ENCODE measurements at places on chromosomes 2 and 18. TPM values are rescaled to one million over a fixed set of nuclear protein-coding genes. Genes with fewer than 3 reads are reported as not detected.

Gene LRATD1
- 1.1 TPM for total RNA-seq

Gene TRIM43
- total RNA-seq, result not detected

Gene ITGB1BP1
- 25.8 TPM for total RNA-seq

Gene EML4
- total RNA-seq, result 5.0 TPM

Gene CRYGC
- not detected for total RNA-seq

Gene NFATC1
- 74.7 TPM for total RNA-seq

Gene RASGRP3
- 10.0 TPM for total RNA-seq

Gene DPYSL5
- not detected for total RNA-seq

Gene GYPC
- 66.3 TPM for total RNA-seq

Gene LOXHD1
- total RNA-seq, result not detected

Gene VWA3B
- total RNA-seq, result not detected

- H3K27ac ChIP-seq, result no peak overlapping the region
- H3K27me3 ChIP-seq, result no peaks in the 10 kb centered on the region
- H3K36me3 ChIP-seq, result no peaks in the 10 kb centered on the region
- no peak for DNase-seq
- H3K4me3 ChIP-seq, result no peak overlapping the region
Observed at GRCh38 chr2:177710889-177711288, 318.3 kb downstream of the AGPS start.

DNA sequence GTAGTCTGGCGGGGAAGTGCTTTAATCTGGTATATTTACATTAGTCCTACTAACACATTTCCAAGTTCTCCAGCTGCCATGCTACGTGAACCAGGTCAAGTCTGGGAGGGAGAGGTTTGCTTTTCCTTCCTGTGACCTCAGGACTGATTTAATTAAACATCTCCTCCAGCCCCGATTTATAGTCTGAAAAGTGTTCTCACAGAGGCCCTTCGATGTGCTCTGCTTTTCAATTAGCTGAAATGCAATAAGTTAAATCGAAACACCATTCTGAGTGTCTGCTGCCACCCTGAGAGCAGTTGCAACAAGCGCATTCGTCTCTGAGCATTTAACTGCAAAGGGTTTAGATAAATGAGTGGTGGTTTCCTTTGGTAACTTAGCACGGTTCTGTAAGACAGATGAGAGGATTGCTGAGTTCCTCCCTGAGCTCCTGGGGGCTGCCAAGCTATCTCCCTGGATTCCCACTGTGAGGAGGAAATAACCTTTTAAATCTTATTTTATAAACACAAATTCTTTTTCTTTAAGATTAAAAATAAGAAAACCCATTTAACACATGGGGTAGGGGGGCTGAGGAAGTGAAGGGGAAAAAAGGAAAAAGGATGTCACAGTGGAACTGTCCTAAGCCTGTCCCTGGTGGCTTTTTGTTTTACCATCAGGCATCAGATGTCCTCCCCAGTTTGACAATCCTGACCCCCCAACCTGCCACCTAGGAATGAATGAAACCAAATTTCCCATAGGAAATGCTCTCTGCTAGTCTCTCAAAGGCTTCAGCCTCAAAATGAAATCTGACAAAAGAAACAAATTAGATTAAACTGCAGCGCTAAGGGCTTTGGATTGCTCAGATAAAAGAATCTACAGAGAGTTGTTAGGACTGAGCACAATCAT, 56.5 kb upstream of the CREB1 start:
- no peaks in the 10 kb centered on the region for H3K27me3 ChIP-seq
- no peaks in the 10 kb centered on the region for H3K36me3 ChIP-seq
- H3K4me1 ChIP-seq, result peaks cover 4% of the 10 kb centered on the region
- no peak overlapping the region for H3K27ac ChIP-seq

- peaks cover 3% of the 10 kb centered on the region for H3K4me1 ChIP-seq
- no peaks in the 10 kb centered on the region for H3K27me3 ChIP-seq
- H3K4me3 ChIP-seq, result no peak overlapping the region
- H3K27ac ChIP-seq, result no peak overlapping the region
- H3K36me3 ChIP-seq, result no peaks in the 10 kb centered on the region
- no peak for DNase-seq
Observed at GRCh38 chr2:176814740-176815367, 397.7 kb upstream of the HNRNPA3 start.

DNA sequence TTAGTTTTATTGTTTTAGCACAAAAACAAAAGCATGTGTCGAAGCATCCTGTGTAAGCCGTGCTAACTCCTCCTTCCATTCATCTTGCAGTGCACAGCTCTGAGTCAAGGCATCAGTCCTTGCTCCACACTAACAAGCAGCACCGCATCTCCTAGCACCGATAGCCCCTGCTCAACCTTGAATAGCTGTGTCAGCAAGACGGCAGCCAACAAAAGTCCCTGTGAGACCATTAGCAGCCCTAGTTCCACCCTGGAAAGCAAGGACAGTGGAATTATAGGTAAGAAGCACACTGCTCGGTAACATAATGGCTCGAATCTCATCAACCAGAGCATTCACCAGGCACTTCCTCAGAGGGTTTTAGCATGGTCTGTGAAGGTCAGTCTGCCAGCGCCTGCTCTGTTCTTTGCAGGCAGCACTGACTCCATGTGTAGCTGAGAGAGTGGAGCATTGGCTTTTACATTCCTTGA, 136.2 kb downstream of the WDSUB1 start:
- peaks cover 29% of the 10 kb centered on the region for H3K4me1 ChIP-seq
- no peaks in the 10 kb centered on the region for H3K27me3 ChIP-seq
- no peak overlapping the region for H3K27ac ChIP-seq
- H3K4me3 ChIP-seq, result no peak overlapping the region
- DNase-seq, result no peak
- H3K36me3 ChIP-seq, result no peaks in the 10 kb centered on the region

- no peaks in the 10 kb centered on the region for H3K4me1 ChIP-seq
- H3K27ac ChIP-seq, result no peak overlapping the region
- H3K27me3 ChIP-seq, result no peaks in the 10 kb centered on the region
- H3K4me3 ChIP-seq, result no peak overlapping the region
Observed at GRCh38 chr2:22784566-22784965, 600.4 kb upstream of the KLHL29 start.

- no peak for DNase-seq
- H3K4me3 ChIP-seq, result no peak overlapping the region
- no peaks in the 10 kb centered on the region for H3K36me3 ChIP-seq
- no peaks in the 10 kb centered on the region for H3K27me3 ChIP-seq
- no peaks in the 10 kb centered on the region for H3K4me1 ChIP-seq
- H3K27ac ChIP-seq, result no peak overlapping the region
Observed at GRCh38 chr2:132279930-132280615, 118.3 kb upstream of the ANKRD30BL start.

- DNase-seq, result peak; percentile 100
- H3K27me3 ChIP-seq, result no peaks in the 10 kb centered on the region
- no peaks in the 10 kb centered on the region for H3K36me3 ChIP-seq
- H3K4me1 ChIP-seq, result peaks cover 32% of the 10 kb centered on the region
Observed at GRCh38 chr2:44168681-44169154, at the start of gene PPM1B. TSS of gene PPM1B (plus strand) at chr2:44168875. CDS start at chr2:44201200, 32,325 bp downstream.

- H3K27ac ChIP-seq, result no peak overlapping the region
- no peak overlapping the region for H3K4me3 ChIP-seq
- no peaks in the 10 kb centered on the region for H3K36me3 ChIP-seq
- no peaks in the 10 kb centered on the region for H3K4me1 ChIP-seq
- H3K27me3 ChIP-seq, result no peaks in the 10 kb centered on the region
Observed at GRCh38 chr2:61645911-61646310, 107.8 kb upstream of the XPO1 start.

- H3K27me3 ChIP-seq, result no peaks in the 10 kb centered on the region
- no peak for DNase-seq
- H3K36me3 ChIP-seq, result no peaks in the 10 kb centered on the region
- H3K4me3 ChIP-seq, result peak overlapping the region; percentile 70
Observed at GRCh38 chr2:163733301-163733938, 2.4 kb downstream of the FIGN start.

DNA sequence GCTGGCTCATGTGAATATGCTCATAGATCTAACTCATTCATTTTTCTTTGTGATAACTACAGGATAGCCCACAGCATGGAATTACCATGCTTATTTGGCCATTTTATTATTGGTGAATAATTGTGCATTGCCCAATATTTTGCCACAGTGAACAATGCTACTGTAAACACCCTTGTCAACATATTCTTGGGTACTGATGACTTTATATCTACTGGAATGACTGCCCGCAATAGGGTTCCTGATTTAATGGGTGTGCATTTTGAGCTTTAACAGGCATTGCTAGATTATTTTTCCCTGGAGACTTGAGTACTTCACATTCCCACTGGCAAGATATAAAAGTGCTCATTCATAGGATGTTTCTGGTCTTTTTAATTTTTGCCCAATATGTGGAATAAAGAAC, 42.7 kb upstream of the EVA1A start:
- peaks cover 7% of the 10 kb centered on the region for H3K27me3 ChIP-seq
- no peaks in the 10 kb centered on the region for H3K36me3 ChIP-seq
- H3K4me3 ChIP-seq, result no peak overlapping the region

DNA sequence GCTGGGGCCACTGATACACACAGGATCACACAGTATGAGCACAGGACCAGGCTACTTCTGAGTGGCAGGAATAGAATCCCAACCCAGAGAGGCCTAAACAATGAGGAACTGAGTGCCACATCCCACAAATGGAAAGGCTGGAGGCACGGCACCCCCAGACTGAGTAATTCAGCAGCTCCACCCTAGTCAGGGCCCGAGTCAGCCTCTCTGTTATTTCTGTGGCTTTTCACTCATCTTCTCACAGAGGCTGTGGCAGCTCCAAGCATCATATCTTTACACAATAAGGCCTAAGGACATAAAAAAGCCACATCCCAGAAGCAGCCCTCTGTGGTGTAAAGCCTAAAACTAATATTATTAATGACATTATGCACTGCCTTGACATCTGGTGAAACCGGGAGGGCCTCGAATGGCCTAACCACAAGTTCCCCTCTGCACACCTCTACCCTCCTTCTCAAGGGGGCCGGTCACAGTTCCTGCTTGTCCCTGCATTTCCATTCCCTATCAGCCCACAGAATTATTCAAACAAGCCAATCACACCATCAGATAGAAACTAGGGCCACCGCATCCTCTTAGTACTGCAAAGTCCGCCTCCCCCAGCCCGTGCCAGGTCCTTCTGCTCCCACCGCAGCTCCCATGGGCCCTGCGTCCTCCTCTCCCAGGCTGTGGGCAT, 12.5 kb upstream of the MAL start:
- H3K27me3 ChIP-seq, result no peaks in the 10 kb centered on the region
- no peaks in the 10 kb centered on the region for H3K36me3 ChIP-seq
- no peak for DNase-seq
- H3K27ac ChIP-seq, result no peak overlapping the region
- H3K4me3 ChIP-seq, result no peak overlapping the region
- H3K4me1 ChIP-seq, result no peaks in the 10 kb centered on the region

GRCh38 chr2:17184512-17184911, 333.7 kb downstream of the RAD51AP2 start:
- no peaks in the 10 kb centered on the region for H3K27me3 ChIP-seq
- H3K4me1 ChIP-seq, result no peaks in the 10 kb centered on the region
- H3K27ac ChIP-seq, result no peak overlapping the region
- no peak overlapping the region for H3K4me3 ChIP-seq

- peaks cover 34% of the 10 kb centered on the region for H3K4me1 ChIP-seq
- no peak for DNase-seq
- H3K27ac ChIP-seq, result peak overlapping the region; percentile 76
- H3K27me3 ChIP-seq, result peaks cover 22% of the 10 kb centered on the region
Observed at GRCh38 chr2:1728821-1729220, 15.5 kb downstream of the PXDN start.

DNA sequence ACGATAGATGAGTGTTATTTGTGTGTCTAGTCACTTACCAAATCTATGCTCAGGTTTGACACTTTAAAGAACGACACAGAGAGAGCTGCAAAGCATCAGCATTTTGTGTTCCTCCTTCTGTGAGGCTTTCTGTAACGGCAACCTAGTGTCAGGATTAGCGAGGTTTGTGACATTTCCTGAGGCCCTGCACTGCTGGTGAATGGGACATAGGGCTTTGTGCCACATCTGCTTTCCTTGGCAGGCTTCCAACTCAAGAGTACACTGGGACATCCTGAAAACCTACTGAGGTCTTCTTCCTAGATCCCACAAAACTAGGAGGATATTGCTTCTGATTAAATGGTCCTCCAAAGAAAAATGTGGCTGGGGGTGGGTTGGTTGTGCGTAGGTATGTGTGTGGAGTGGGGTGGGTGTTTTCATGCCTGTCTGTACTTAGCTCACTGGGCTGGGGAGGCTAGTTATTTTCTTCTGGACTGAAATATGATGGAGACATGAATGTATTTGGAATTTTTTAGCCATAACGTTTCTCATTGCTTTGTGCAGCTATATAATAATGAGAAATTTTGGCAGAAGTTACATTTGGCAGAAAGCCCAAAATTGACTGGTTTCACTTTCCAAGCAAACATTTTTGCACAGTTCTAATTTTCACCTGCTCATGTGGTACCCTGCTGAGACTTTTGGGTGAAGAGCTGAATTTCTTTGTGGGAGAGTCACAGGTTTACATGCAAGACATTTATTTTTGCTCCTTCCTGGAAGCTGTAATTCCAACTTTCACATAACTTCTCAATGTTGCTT, 308.4 kb downstream of the XIRP2 start:
- peaks cover 78% of the 10 kb centered on the region for H3K4me1 ChIP-seq
- no peaks in the 10 kb centered on the region for H3K27me3 ChIP-seq
- peak overlapping the region; percentile 3 for H3K4me3 ChIP-seq
- no peaks in the 10 kb centered on the region for H3K36me3 ChIP-seq
- peak overlapping the region; percentile 88 for H3K27ac ChIP-seq

DNA sequence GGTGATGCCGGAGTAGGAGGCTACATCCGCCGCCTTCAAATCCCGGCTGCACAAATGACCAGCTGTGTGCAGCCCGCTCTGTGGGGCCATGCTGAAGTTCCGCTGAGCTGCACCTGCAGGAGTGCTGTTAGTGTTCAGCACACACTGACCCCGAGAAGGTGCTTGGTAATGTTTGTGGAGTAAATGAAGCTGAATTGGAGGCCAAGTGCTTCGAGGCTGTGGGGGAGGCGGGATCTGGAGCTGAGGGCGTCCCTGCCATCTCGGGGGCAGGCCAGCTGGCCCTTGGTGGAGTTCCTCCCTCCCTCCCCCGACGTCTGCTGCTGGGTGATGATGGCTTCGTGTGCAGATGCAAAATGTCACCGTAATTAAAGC, 23.2 kb downstream of the KCNF1 start:
- no peaks in the 10 kb centered on the region for H3K36me3 ChIP-seq
- H3K4me1 ChIP-seq, result peaks cover 17% of the 10 kb centered on the region
- H3K27me3 ChIP-seq, result no peaks in the 10 kb centered on the region
- no peak overlapping the region for H3K4me3 ChIP-seq
- no peak overlapping the region for H3K27ac ChIP-seq

DNA sequence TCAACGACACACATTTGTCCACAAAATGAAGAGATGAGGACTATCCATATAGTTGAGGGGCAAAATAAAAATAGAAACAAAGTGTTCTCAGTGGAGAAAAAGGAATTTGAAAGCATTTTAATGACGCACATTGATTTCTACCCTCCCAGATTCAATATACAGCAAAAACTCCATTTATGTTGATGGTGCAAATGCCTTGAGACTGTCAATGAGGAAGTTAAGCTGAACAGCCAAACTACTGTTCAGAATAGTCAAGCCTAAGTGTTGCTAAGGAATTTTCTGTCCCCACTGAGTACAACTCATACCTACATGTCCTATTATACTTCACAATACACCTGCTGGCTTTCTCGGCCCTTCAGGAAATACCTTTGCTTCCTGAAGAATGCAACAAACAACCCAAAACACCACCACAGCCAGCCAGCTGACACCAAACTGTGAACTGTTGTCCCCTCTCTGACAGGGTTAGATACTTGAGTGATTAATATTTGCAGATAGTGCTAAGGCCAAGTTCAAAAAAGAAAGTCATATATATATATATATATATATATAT, 27.8 kb upstream of the DARS1 start:
- no peak overlapping the region for H3K4me3 ChIP-seq
- H3K27me3 ChIP-seq, result no peaks in the 10 kb centered on the region
- H3K36me3 ChIP-seq, result no peaks in the 10 kb centered on the region
- H3K4me1 ChIP-seq, result peaks cover 13% of the 10 kb centered on the region
- no peak for DNase-seq
